Naive B cell (primary cell): ENCODE measurements at places on chromosomes 7 and 10. TPM values are rescaled to one million over a fixed set of nuclear protein-coding genes. Genes with fewer than 3 reads are reported as not detected.

Gene PIK3CG
- 36.4 TPM for polyA plus RNA-seq

Gene CCDC146
- polyA plus RNA-seq = 0.13 TPM

Gene ALOX5
- 151 TPM for polyA plus RNA-seq

Gene PRLHR
- not detected for polyA plus RNA-seq

DNA sequence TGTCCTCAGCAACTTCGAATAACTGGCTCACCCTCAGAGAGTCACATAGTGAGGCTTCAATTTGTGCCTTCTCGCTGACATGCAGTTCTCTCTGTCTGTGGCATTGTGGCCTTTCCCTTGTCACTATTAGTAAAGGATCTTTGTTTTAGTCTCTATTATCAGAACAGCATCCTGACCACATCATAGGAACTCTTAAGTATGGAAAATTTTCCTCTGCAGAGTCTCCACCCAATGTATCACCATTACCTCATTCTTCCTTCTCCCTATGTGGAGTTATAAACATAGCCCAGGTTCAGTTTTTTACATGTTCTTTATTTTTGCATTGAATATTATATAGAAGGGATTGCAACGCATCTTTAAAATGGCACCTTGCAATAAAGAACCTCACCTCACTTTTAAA lies 112.9 kb downstream of the FAM107B start:
- peak overlapping the region; percentile 95 for H3K27ac ChIP-seq
- H3K36me3 ChIP-seq = no peaks in the 10 kb centered on the region
- DNase-seq = no peak

Gene LEP
- polyA plus RNA-seq = not detected

Gene SUMF2
- 143 TPM for polyA plus RNA-seq

GRCh38 chr10:44651834-44652233 lies 259.3 kb upstream of the TMEM72 start:
- no peak overlapping the region for H3K27ac ChIP-seq
- DNase-seq = no peak
- no peaks in the 10 kb centered on the region for H3K4me1 ChIP-seq

DNA sequence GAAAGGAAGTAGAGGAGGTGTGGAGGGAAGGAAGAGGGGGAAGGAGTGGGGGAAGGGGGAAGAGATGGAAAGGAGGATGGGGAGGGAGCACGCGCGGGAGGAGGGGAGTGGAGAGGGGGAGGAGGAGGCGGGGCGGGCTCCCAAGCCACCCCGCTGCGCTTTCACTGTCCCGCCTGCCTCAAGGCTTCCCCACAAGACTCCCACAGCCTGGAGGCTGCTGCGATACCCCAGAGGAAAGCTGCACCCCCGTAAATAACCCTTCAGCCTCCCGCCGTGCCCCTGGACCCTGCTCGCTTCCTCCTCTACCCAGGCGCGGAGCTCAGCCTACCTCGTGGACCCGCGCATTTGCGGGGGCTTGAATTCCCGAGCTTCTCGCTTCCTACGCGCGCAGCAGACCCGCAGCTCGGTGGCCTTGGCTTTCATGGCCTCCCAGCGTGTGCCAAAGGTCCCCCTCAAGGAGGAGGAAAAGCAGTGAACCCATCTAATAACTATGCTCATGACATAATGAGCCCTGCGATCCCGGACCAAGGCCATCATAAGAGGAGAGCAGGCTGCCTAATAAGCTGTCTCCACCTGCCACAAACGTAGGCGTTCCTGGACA lies at the start of gene C10orf67:
TSS of gene C10orf67 (minus strand) at position 557 of the 601 bp plus-strand sequence. CDS start at position 534, 23 bp downstream.
- H3K27ac ChIP-seq = no peak within 1 kb of the TSS
- peaks cover 18% of the 10 kb centered on the region for H3K27me3 ChIP-seq
- H3K4me1 ChIP-seq = peaks cover 28% of the 10 kb centered on the region
- H3K36me3 ChIP-seq = no peaks in the 10 kb centered on the region
- no peak for DNase-seq
- peak within 1 kb of the TSS; percentile 96 for H3K4me3 ChIP-seq

DNA sequence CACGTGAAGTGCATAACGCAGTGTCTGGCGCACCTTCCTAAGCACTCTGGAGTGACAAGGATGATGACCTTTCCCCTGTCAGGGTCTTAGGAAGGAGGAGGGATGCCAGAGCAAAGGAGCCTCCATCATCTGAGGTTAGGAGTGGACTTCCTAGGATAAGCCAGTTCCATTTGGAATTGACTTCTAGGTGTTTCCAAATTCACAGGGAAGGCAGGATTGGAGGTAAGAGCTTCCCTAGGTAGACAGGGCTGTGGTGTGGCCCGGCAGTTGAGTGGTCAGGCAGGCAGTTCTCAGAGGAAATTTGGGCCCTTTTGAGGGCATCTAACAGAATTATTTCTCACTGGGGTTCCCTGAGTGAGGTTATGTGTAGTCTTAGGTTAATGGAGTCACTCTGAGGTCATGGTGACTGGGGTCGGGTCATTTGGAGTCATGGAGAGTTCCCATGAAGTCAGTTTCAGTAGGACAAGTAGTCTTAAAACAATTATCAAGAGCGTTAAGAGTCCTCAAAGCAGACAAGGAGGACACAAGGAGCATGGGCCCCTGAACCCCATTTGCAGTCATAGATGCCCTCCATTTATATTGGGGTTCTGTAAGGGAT lies 8.2 kb downstream of the PPIF start:
- H3K4me3 ChIP-seq = no peak overlapping the region
- peak overlapping the region; percentile 92 for H3K27ac ChIP-seq
- H3K4me1 ChIP-seq = peaks cover 38% of the 10 kb centered on the region
- no peak for DNase-seq

DNA sequence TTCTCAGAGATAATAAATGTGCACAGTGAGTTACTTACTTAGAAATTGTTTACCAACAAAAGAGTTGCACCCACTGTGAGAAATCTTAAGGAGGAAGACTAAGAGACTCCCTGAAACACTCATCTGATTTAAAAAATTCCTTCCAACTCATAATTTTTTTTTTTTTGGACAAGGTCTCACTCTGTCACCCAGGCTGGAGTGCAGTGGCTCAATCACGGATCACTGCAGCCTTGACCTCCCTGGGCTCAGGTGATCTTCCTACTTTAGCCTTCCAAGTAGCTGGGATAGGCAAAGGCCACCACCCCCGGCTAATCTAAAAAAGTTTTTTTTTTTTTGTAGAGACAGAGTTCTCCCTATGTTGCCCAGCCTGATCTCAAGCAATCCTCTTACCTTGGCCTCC lies 36.0 kb downstream of the MALSU1 start:
- no peaks in the 10 kb centered on the region for H3K36me3 ChIP-seq
- no peak overlapping the region for H3K27ac ChIP-seq

- no peak for DNase-seq
- no peaks in the 10 kb centered on the region for H3K36me3 ChIP-seq
Measured at GRCh38 chr10:61682323-61682722, 19.6 kb downstream of the CABCOCO1 start.

GRCh38 chr7:69738396-69738951 lies 140.2 kb downstream of the AUTS2 start:
- peaks cover 31% of the 10 kb centered on the region for H3K4me1 ChIP-seq
- DNase-seq = no peak
- H3K36me3 ChIP-seq = no peaks in the 10 kb centered on the region

- no peak for DNase-seq
- H3K27me3 ChIP-seq = peaks cover 28% of the 10 kb centered on the region
- H3K4me1 ChIP-seq = peaks cover 4% of the 10 kb centered on the region
- no peak overlapping the region for H3K27ac ChIP-seq
- H3K36me3 ChIP-seq = no peaks in the 10 kb centered on the region
- H3K4me3 ChIP-seq = no peak overlapping the region
Measured at GRCh38 chr7:150911590-150912267, 59.4 kb downstream of the AOC1 start.

Gene AKR1D1
- not detected for polyA plus RNA-seq

Gene HOGA1
- polyA plus RNA-seq = not detected

Gene FAM25C
- not detected for polyA plus RNA-seq

GRCh38 chr10:5659702-5660528 lies 6.5 kb downstream of the ASB13 start:
- H3K4me3 ChIP-seq = no peak overlapping the region
- DNase-seq = no peak
- H3K4me1 ChIP-seq = peaks cover 27% of the 10 kb centered on the region
- no peaks in the 10 kb centered on the region for H3K36me3 ChIP-seq
- no peaks in the 10 kb centered on the region for H3K27me3 ChIP-seq

Gene ST8SIA6
- not detected for polyA plus RNA-seq

Gene WDFY4
- 79.0 TPM for polyA plus RNA-seq

- H3K27me3 ChIP-seq = peaks cover 37% of the 10 kb centered on the region
- H3K36me3 ChIP-seq = peaks cover 13% of the 10 kb centered on the region
- H3K27ac ChIP-seq = no peak overlapping the region
- H3K4me3 ChIP-seq = peak overlapping the region; percentile 95
- DNase-seq = no peak
Measured at GRCh38 chr7:150451833-150452461, 1.5 kb downstream of the GIMAP8 start.

- no peak for DNase-seq
- H3K4me3 ChIP-seq = no peak overlapping the region
- no peaks in the 10 kb centered on the region for H3K4me1 ChIP-seq
- H3K36me3 ChIP-seq = no peaks in the 10 kb centered on the region
- no peak overlapping the region for H3K27ac ChIP-seq
- no peaks in the 10 kb centered on the region for H3K27me3 ChIP-seq
Measured at GRCh38 chr10:5963591-5963990, 13.8 kb downstream of the IL15RA start.

DNA sequence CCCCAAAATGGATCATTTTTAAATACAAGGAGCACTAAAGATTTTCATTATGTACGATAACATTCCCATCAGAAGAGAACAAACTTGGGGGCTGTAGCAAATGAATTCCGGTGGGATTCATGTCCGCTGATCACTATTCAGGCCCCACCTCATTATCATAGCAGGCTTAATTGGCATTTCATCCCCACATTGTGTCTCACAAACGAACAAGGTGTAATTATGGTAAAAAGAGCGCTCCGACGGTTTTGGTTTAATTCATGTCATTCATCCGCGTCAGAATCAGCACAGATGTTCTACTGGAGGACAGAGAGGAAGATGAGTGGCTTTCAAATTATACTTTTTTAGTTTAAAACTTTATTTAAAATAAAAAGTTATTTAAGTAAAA lies 124.7 kb downstream of the MAD1L1 start:
- H3K27me3 ChIP-seq = no peaks in the 10 kb centered on the region

Gene CRHR2
- polyA plus RNA-seq = not detected

Gene EBLN1
- polyA plus RNA-seq = not detected

Gene CYP26C1
- not detected for polyA plus RNA-seq
